Fibroblast of skin of left biceps (primary cell): ENCODE measurements at places on chromosomes 16 and 17.

GRCh38 chr16:55349867-55350266 lies 25.9 kb downstream of the IRX6 start:
- DNase-seq, result peak; percentile 24

DNA sequence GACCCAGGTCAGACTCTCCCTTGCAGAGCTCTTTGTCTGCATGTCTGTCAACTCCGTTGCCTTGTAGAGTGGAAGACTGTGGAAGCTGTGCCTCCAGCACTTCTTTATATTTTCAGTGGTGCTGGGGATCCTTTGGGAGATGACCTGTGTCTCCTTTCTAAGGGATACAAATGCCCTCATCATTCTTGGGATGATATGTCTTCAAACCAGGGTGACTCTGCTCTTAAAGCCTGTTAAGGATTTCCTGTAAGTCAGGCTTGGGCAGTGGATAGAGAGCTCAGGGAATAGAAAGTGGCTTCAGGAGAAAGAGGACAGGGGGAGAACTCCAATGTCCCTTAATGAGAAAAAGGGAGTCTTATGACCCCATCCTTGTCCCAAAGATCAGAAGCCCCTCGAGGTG lies 1.5 kb downstream of the HOXB3 start:
- no peak for DNase-seq

DNA sequence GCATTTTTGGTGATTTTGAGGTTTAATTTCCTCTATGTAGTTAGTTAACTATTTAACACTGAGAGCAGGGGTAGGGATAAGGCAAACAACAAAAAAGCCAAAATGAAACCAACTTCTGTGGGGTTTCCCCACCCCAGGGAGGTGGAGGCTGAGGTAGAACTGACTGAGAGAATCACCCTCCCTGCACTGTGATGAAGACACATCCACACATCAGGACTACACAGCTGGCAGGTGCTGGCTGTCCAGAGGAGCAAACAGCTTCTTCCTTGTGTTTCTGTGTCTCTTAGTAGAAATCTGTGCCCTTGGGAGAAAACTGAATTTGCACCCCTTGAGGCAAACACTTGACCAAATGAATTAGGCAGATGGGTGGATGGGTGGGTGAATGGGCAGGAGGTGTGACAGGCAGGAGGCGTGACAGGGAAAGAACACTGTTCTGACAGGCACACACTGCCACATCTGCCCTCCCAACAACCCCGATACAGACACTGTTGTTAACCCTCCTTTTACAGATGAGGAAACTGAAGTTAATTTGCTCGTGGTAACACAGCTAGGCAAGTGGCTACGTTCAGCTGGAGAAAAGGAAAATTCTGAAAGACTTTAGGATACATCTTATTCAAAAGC lies 62.9 kb upstream of the AMZ2 start:
- DNase-seq, result no peak

- no peak for DNase-seq
These were observed 12.7 kb upstream of the PABPN1L start for GRCh38 chr16:88878967-88879787.

GRCh38 chr16:51341204-51341603 lies 190.1 kb upstream of the SALL1 start:
- DNase-seq, result no peak

DNA sequence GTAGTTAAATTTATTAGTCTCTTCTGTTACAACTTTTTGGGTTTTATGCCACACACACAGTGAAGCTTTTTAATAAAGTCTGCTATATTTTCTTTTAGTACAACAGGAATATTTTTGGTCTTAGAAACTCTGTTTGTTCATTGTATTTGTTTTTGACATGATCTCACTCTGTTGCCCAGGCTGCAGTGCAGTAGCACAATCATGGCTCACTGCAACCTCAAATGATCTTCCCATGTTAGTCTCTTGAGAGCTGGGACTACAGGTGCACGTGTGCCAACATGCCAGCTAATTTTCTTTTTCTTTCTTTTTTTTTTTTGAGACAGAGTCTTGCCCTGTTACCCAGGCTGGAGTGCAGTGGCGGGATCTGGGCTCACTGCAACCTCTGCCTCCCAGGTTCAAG lies 27.1 kb downstream of the PPM1D start:
- DNase-seq, result no peak

DNA sequence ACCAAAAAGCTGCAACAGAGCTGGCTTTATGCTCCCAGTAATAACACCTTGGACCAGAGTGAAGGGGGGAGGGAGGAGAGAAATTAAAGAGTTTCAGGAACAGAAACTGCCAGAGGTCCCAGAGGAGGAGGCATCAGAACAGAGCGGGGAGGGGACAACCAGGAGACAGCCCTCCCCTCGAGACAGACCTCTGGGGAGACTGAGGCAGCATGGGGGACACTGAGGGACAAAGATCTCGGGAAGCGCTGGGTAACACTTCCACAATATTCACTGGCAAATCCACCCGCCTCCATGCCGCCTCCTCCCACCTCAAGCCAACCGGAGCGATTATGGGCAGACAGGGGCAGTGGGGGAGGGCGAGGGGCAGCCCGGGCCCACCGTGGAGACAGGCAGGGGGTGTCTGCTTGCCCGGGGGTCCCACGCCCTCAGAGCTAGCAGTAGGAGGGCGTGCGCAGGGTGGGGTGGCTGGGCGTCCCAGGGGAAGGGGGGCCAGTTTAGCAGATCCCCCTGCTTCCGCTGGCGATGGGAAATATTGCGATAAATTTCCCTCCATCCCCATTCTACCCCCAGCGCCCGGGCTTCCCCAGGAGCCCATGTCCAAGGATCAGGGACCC lies 1.2 kb downstream of the PCGF2 start:
- DNase-seq, result no peak
